Right lung (tissue), 10 donors: ENCODE measurements at places on chromosomes 11 and 22. TPM values are rescaled to one million over a fixed set of nuclear protein-coding genes. Genes with fewer than 3 reads are reported as not detected.

DNA sequence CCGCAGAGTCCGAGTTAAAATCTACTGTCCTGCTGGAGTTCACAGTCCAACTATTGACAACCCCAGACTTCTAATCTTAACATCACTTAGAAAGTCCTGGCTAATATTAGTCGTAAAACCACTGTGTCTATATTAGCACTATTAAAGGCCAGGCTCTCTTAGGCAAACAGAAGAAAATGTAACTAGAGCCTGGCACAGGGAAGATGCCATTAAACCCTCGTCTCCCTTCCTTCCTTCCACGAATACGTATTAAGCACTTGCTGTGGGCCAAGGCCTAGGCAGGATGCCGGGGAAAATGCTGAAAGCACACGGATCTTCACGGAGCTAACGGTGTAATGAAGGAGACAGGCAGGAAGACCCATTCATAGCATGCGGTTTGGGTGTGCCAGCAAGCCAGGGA is 81.5 kb upstream of the LMO1 start:
- no peak for DNase-seq

- peak; percentile 61 for DNase-seq
Observed at GRCh38 chr22:30262917-30263741, 3.5 kb downstream of the OSM start.

- peak; percentile 23 for DNase-seq
Observed at GRCh38 chr11:75850787-75851186, 35.8 kb downstream of the UVRAG start.

GRCh38 chr11:61342207-61342803 is 9.3 kb downstream of the TKFC start:
- no peak for DNase-seq

The IL18BP gene
- polyA plus RNA-seq = 7.1 TPM

The CCDC15 gene
- polyA plus RNA-seq = 7.4 TPM

DNA sequence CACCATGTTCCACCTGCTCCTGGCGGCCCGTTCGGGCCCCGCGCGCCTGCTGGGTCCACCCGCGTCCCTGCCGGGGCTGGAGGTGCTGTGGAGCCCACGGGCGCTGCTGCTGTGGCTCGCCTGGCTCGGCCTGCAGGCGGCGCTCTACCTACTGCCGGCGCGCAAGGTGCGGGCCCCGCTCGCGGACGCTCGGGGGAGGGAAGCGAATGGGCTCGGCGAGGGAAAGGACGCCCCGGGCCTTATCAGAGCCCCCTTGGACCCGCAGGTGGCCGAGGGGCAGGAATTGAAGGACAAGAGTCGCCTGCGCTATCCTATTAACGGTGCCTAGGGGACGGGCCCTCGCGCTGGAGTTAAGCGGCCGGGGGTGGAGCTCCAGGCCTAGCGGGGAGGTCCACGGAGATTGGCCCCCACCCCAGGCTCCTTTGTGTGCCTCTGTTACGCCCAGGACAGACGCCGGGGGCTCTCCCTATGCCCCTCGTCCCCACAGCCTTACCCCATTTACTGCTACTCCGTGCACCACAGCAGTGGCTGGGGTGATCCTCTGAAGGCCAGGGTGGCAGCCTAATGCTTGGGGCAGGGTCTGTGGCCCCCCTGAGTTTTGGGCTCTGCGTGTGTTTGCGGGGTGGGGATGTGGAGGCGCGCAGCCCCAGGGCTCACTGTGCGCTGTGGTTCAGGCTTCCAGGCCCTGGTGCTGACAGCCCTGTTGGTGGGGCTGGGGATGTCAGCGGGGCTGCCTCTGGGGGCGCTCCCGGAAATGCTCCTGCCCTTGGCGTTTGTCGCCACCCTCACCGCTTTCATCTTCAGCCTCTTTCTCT is 1.1 kb downstream of the TM7SF2 start:
- no peak for DNase-seq

The OSBP2 gene
- 17.2 TPM for polyA plus RNA-seq

DNA sequence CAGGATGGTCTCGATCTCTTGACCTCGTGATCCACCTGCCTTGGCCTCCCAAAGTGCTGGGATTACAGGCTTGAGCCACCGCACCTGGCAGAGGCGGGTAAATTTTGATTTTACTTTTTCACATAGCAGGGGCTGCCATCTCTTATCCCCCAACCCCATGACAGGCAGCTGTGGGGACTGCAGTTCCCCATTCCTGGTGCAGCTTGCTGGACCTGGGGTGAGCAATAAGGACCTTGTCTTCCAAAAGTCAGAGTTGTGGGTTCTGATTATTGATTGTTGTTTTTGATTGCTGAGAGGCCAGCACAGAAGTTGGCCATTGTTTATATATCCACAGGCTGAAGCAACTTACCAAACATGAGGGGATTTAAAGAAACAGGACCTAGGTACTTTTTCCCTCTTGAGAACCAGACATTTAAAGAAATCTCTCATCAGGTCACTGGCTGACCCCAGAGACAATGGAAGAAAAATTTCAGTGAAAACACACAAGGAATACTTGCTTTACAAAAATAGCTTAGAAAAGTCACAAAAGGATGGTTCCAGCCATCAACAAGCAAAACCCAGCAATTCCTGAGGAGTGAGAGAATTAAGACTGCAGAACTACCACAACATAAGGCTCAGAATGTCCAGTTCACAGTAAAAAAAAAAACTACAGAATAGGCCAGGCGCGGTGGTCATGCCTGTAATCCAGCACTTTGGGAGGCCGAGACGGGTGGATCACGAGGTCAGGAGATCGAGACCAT is 22.0 kb upstream of the MAPK1 start:
- no peak for DNase-seq

The ATG16L2 gene
- polyA plus RNA-seq = 47.1 TPM
